Omental fat pad (tissue), 4 donors: ENCODE measurements at places on chromosomes 2 and 18. TPM values are rescaled to one million over a fixed set of nuclear protein-coding genes. Genes with fewer than 3 reads are reported as not detected.

The CAPN13 gene
- total RNA-seq = not detected

The NPAS2 gene
- 21.1 TPM for total RNA-seq

The DSEL gene
- 22.4 TPM for total RNA-seq

The G6PC2 gene
- total RNA-seq = not detected

The SPC25 gene
- total RNA-seq = not detected

The IL36B gene
- total RNA-seq = not detected

The MFF gene
- total RNA-seq = 80.3 TPM

The ITGA4 gene
- 8.2 TPM for total RNA-seq

The NEURL3 gene
- 0.56 TPM for total RNA-seq

The CROCC2 gene
- not detected for total RNA-seq

The DCDC2C gene
- total RNA-seq = 0.31 TPM

The LYPD1 gene
- total RNA-seq = not detected

The DIS3L2 gene
- total RNA-seq = 26.9 TPM

The SEPTIN10 gene
- total RNA-seq = 116 TPM

The CAPN14 gene
- not detected for total RNA-seq

The EGR4 gene
- not detected for total RNA-seq

The BOLA3 gene
- 27.6 TPM for total RNA-seq

The SERPINB4 gene
- total RNA-seq = not detected

The TNS1 gene
- 398 TPM for total RNA-seq

The GNAL gene
- total RNA-seq = 8.7 TPM

The GPR39 gene
- total RNA-seq = not detected

The FASTKD2 gene
- total RNA-seq = 33.2 TPM

The SP9 gene
- total RNA-seq = not detected

The UPP2 gene
- total RNA-seq = not detected

The MSGN1 gene
- not detected for total RNA-seq

The ABHD1 gene
- not detected for total RNA-seq

The MAP3K20 gene
- total RNA-seq = 56.1 TPM

The GALR1 gene
- 2.0 TPM for total RNA-seq

The PLA2R1 gene
- 11.6 TPM for total RNA-seq

The CNTNAP5 gene
- not detected for total RNA-seq

The COQ10B gene
- total RNA-seq = 47.7 TPM

The HOXD1 gene
- 0.95 TPM for total RNA-seq

The ABCG5 gene
- total RNA-seq = not detected

The CYTIP gene
- total RNA-seq = 26.1 TPM

The GPBAR1 gene
- total RNA-seq = 44.3 TPM

The ABI2 gene
- total RNA-seq = 22.7 TPM

The GTF2A1L gene
- total RNA-seq = 1.1 TPM

The ESPNL gene
- total RNA-seq = 0.25 TPM

The RABL2A gene
- 8.6 TPM for total RNA-seq

The WDFY1 gene
- total RNA-seq = 85.6 TPM

The MROH2A gene
- total RNA-seq = not detected

The FBXO41 gene
- 3.1 TPM for total RNA-seq

The AFF3 gene
- total RNA-seq = 1.4 TPM

The SNORC gene
- 0.56 TPM for total RNA-seq

The ALKAL2 gene
- 16.0 TPM for total RNA-seq

The DSC3 gene
- total RNA-seq = 22.6 TPM

The ICA1L gene
- total RNA-seq = 13.4 TPM

The UGT1A6 gene
- total RNA-seq = not detected

The CFAP65 gene
- total RNA-seq = not detected

The NHEJ1 gene
- total RNA-seq = 13.8 TPM
